NCI-H1930 (cell line): ENCODE measurements at places on chromosomes 11 and 22.

- DNase-seq: no peak
Measured at GRCh38 chr11:45106440-45106839, 40.0 kb upstream of the PRDM11 start.

- no peak for DNase-seq
Measured at GRCh38 chr11:62710001-62710345, 2.5 kb downstream of the GNG3 start.

GRCh38 chr11:75538150-75538942 is 12.6 kb upstream of the GDPD5 start:
- DNase-seq: no peak

DNA sequence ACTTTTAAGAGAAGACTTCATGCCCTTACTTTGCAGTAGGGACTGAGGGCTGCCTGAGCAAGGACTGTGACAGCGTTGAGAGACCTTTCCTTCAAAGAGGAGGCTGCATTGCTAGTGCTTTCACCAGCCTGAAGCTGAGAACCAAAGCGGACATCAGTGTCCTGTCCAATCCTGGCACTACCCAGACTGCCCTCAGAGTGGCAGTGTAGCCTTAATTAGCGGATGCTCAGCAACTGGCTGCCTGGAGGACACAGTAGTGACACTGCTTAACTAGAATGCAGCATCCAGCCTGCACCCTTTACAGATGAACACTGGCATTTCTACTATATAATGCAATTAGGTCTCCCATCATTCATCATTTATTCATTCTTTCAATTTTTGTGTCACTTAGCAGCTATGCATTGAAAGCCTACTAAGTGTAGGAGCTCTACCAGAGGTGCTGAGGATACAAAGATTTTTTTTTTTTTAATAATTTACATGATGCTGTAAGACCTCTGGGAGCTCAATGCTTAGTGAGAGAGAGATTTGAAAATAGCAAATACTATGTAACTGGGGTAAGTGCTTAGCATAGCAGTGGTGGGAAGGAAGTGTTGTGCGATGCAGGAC is 36.9 kb upstream of the SLC36A4 start:
- DNase-seq: peak; percentile 65

- DNase-seq: no peak
Measured at GRCh38 chr22:22111983-22112382, 129.4 kb upstream of the TOP3B start.

GRCh38 chr22:39239561-39240423 is 5.0 kb downstream of the PDGFB start:
- DNase-seq: no peak

- no peak for DNase-seq
Measured at GRCh38 chr11:76245720-76246119, 39.4 kb upstream of the WNT11 start.

- DNase-seq: no peak
Measured at GRCh38 chr11:121340032-121340580, 47.5 kb downstream of the SC5D start.

DNA sequence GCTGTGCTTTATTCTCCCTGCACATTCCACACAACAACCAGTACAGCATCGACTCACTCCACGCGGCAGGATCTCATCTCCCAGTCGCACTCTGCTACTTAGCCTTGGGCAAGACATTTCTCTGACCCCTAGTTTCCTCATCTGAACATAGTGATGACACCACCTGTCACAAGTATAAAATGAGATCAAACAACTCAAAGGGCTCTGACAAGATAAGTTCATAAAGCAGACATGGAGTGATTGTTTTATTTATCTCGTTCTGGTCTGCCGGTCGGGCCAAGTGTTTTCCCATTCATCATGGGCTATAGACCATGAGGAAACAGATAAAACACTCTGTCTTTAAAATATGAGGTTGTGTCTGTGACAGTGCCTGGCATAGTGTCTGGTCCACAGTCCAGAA is 35.0 kb downstream of the DSCAML1 start:
- no peak for DNase-seq

DNA sequence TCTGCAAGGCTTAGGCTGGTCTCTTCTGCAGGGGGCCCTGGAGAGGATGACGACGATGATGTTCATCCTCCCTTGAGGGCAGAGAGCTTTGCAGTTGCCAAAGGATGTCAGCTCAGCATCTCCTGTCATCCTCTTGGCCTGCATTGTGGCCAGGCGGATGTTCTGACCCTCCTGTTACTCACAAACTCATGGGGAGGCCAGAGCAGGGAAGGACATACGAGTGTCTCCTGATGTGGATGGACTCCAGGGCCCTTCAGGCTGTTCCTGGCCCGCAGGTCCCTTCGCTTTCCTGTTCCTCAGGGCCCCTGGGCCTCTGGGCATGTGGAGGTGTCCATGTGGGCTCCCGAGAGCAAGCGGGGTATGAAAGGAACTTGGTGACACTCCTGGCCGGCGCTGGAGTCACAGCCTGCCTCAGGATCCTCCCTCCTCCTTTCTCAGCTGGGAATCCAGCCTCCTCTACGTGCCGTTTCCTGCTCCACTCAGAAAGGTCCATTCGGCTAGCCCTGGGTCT is 8.5 kb downstream of the ADORA2A start:
- DNase-seq: no peak

GRCh38 chr11:100876815-100877520 is 189.9 kb downstream of the ARHGAP42 start:
- no peak for DNase-seq

DNA sequence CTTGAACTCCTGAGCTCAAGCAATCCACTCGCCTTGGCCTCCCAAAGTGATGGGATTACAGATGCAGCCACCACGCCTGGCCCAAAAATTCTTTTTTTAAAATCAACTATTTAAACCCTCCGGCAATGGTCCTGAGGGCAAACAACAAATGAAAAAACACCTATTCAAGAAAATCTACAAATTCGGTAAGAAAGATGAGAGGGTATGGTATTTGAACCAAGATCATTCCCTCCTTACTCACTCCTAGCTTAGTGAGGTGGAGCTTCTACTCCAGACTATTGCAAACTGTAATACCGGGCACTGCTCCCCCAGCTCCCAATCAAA is 2.1 kb downstream of the NF2 start:
- DNase-seq: no peak

DNA sequence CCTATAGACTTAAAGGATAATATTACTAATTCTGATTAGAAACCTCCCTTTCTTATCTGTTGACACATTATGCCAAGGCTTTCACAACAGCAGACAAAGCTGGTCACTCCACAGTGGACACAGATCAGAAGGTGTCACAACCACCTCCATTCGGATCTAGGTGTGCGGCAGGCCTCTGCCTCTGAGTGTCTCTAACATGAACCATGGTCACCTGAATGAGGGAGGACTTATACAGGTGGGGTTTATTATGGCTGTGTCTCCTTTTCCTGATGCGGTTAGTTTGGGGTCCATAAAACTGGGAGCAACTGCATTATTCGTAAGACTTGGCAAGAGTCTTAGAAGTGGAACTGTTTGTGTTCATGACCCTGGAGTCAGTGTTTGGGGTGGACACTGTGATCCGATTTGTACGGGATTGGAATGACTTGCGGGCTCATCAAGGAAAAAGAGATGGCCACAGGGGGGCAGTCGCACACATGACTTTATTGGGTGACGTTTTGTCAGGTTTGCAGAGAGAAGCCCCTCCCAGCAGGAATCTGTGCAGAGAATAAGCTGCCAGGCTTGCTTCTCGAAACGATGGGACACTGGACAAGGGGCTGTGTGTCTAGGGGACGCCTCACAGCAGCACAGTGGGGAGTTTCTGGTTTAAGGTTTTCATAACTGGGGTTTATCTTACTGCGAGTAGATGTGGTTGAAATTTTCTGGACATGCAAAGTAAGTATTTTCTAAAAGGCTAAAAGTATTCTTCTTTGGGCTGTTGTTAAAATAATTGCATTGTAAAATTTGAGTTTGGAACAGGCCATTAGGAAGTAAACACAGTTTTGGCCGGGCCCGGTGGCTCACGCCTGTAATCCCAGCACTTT is 90.6 kb downstream of the GAB4 start:
- DNase-seq: peak; percentile 64

DNA sequence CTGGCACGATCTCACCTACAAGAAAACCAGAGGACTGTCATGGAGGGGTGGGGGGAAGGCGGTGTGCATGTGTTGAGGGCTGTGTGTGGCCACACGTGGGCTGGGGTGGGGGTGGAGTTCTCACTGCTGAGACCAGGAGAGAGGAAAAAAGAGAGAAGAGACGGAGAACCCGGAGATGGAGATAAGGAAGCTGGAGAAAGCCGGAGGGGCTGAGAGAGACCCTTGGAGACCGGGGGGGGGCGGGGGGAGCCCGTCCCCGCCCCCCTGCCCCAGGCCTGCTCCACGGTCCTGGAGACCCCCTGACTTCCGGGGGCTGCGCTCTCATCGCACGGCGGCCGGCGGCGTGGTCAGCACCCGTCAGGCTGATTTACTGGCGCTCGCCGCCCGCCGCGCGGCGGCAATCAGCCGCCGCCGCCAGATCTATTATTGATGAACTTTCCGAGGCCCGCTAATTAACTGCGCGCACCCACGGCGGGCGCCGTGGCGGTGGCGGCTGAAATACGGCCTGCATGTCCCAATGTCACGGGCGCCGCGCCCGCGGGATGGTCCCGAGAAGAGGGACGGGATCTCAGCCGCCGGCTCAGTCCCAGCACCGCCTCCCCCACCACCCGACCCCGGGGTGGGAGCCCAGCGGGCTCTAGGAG is 187.4 kb downstream of the MN1 start:
- DNase-seq: no peak

DNA sequence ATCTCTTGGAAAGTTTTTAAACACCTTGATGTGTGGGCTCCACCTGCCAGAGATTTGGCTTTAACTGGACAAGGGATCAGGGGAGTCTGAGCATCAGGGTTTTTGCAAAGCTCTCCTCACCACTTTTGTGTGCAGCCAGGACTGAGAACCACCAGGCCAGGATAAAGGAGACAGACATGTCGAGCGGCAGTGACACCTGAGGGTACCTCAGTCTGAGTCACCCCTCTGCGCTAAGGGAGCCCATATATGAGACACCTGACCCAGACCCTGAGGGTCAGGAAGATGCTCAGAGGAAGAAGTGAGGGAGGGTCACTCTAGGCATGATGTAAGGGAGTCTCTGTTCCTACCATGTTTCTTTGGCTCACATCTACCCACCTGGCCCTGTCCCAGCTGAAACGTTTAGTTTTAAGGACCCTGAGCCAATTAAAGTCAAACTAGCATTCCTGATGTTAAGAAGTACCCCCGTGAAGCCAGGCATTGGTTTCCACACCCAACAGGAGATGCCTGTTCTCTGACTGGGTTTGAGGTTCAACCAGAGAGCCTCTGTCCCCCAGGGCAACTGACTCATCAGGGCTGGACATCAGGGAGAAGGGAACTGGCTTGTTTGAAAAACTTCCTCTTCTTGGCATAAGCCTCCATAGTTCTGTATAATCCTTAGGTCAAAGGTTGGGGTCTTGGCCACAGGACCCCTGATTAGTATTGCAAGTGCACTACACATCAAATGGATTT is 72.4 kb upstream of the BIRC3 start:
- DNase-seq: no peak

- DNase-seq: no peak
Measured at GRCh38 chr11:98703779-98704556, 316.8 kb upstream of the CNTN5 start.

DNA sequence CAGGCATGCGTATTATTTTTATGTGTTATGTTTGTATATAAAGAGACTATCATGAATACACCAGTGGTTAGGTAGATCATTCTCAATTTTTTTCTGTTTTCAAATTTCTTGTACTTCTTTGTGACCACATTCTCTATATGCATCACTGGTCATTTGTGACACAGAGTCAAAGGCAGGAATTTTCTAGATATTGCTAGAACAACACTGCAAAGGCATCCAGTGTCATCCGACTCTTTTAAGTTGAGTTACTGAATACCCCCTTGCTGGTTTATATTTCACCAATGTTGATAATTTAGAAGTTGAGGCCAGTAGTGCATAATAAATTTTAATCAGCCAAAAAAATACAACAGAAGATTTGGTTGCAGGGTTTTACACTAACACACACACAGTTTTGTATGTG is 351.8 kb downstream of the CASP12 start:
- DNase-seq: no peak

DNA sequence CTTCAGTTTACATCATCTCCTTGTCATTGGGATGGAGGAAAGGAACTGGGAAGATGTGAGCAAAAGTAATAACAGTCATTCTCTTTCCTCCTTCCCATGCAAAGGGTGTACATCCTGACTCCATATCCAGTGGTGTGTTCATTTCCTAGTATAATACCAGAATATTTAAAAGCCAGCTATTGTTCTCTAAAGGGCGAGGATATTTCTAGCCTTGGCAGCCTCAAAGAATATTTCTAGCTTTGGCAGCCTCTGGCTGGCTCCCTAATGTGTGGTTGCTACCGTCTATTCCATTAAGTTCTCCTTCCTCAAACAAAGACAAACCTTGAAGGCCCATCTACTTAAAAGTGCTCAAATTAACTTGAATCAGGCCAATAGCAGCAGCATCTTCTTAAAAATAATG is 114.0 kb downstream of the FAM76B start:
- DNase-seq: no peak

DNA sequence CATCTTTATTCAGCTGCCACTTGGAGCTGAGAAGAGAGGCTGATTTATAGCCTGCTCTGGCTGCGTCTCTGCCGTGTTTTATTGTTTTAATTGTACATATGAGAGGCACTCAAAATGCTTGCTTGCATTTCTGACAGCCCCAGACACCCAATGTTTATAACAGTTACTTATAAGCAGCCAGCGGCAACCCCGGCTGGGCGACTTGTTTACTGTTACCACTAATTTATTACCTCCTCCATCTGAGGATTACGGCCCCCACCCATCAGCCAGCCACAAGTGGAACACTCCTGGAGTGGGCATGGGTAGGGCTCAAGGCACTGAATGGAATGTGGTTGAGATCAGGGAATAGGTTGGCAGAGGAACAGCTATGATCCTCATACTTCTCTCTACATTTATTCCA is 61.2 kb downstream of the CLPB start:
- DNase-seq: no peak

GRCh38 chr11:86386746-86387145 is 12.1 kb downstream of the CCDC81 start:
- DNase-seq: no peak

DNA sequence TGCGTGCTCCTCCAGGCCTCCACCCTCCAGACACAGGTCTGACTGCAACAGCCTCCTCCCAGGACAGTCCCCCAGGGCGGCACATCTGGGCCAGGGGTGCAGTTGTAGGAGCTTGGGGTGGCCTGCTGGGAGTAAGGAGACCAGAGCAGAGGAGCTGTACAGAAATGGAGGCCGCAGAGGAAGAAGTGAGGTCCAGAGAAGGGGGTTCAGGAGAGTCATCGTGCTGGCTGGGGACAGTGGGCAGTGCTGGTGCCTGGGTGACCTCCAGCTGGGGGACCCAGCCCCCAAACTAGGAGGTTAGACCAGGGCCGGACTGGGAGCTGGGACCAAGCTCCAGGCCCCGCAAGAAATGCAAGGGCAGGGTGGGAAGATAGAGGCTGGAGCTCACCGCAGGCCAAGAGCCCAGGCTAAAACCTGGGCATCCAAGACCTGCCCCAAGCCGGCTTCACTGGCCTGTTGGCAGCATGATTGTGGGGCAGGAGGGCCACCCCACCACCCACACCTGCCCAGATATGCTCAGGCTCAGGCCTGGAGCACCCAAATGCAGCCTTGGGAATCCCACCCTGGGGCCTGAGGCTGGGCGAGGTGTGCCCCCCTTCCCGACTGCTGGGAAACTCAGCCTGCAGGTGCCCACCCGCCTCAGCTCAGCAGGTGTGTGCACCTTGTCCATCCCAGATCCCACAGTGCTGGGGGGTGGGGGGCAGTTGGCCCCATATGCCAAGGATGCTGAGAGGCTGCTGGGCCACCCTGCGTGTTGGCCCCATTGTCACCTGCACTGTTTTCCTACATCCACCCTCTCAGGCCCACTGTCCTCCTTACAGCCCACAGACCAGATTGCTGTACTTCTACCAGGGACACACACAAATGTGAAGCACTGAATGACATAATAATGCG is 96.9 kb downstream of the MORC2 start:
- DNase-seq: no peak
